Airway epithelial cell (primary cell): ENCODE measurements at places on chromosomes 5 and 9. TPM values are rescaled to one million over a fixed set of nuclear protein-coding genes. Genes with fewer than 3 reads are reported as not detected.

Gene BASP1
- 96.9 and 118 TPM in 2 replicates for total RNA-seq

Gene PCDHB3
- 0.05 TPM in 1 of 2 replicates, not detected in the other for total RNA-seq

Gene ADGRD2
- total RNA-seq: not detected in 2 replicates

Gene PAEP
- total RNA-seq: not detected in 2 replicates

Gene DPYSL3
- total RNA-seq: 15.4 and 19.6 TPM in 2 replicates

Gene PPP3R2
- not detected in 2 replicates for total RNA-seq

Gene ZNF483
- total RNA-seq: 1.1 and 2.3 TPM in 2 replicates

Gene RABEPK
- total RNA-seq: 21.3 and 23.1 TPM in 2 replicates

Gene SOX30
- not detected in 2 replicates for total RNA-seq

Gene ANKRD34B
- not detected in 2 replicates for total RNA-seq

Gene PCDHGB1
- 0.07 TPM in 1 of 2 replicates, not detected in the other for total RNA-seq

Gene SREK1IP1
- total RNA-seq: 5.6 and 8.0 TPM in 2 replicates

Gene FSTL4
- 0.33 and 0.99 TPM in 2 replicates for total RNA-seq

Gene CAMK2A
- not detected in 2 replicates for total RNA-seq

Gene PCDHB5
- 0.63 TPM in 1 of 2 replicates, not detected in the other for total RNA-seq

Gene CCL28
- total RNA-seq: 1.2 and 1.6 TPM in 2 replicates

Gene AQP3
- total RNA-seq: 912 and 943 TPM in 2 replicates

Gene KCNV2
- total RNA-seq: not detected in 2 replicates

Gene ORM1
- not detected in 2 replicates for total RNA-seq

Gene TMEFF1
- 0.74 and 0.99 TPM in 2 replicates for total RNA-seq

Gene FOXD4L4
- total RNA-seq: 0.07 and 0.19 TPM in 2 replicates

Gene GLRA1
- total RNA-seq: not detected in 2 replicates

Gene AMBP
- total RNA-seq: not detected in 2 replicates

Gene GRXCR2
- not detected in 2 replicates for total RNA-seq

Gene GABRA1
- not detected in 2 replicates for total RNA-seq

Gene EIF4EBP3
- 6.0 and 6.3 TPM in 2 replicates for total RNA-seq

Gene GABRA6
- not detected in 2 replicates for total RNA-seq

Gene SLC6A18
- not detected in 2 replicates for total RNA-seq

Gene SLC34A1
- total RNA-seq: not detected in 2 replicates

Gene LCN15
- not detected in 2 replicates for total RNA-seq

Gene F2R
- 11.0 and 23.8 TPM in 2 replicates for total RNA-seq

Gene C9orf50
- not detected in 2 replicates for total RNA-seq

Gene CCIN
- not detected in 2 replicates for total RNA-seq

Gene TYRP1
- not detected in 2 replicates for total RNA-seq

Gene CETN3
- 15.7 and 22.4 TPM in 2 replicates for total RNA-seq

Gene IFNB1
- total RNA-seq: not detected in 2 replicates

Gene SLC36A3
- total RNA-seq: not detected in 2 replicates

Gene RNF183
- 0.21 TPM in 1 of 2 replicates, not detected in the other for total RNA-seq

Gene MAST4
- 35.5 and 54.2 TPM in 2 replicates for total RNA-seq

Gene PCDHB6
- 0.14 TPM in 1 of 2 replicates, not detected in the other for total RNA-seq

Gene CDC25C
- 7.4 and 8.8 TPM in 2 replicates for total RNA-seq

Gene TSLP
- 0.23 and 0.85 TPM in 2 replicates for total RNA-seq

Gene TLX3
- 0.07 TPM in 1 of 2 replicates, not detected in the other for total RNA-seq

Gene RAD1
- total RNA-seq: 10.8 and 27.3 TPM in 2 replicates

Gene RASGEF1C
- not detected in 2 replicates for total RNA-seq

Gene SLC46A2
- not detected in 2 replicates for total RNA-seq

Gene NTRK2
- total RNA-seq: under 0.01 TPM in 1 of 2 replicates, not detected in the other

Gene LRRC70
- total RNA-seq: 0.07 and 2.0 TPM in 2 replicates

Gene PALM2AKAP2
- 0.07 and 1.0 TPM in 2 replicates for total RNA-seq
